Right ventricle myocardium inferior (tissue), 1 donor: ENCODE measurements at places on chromosomes 1 and 21. TPM values are rescaled to one million over a fixed set of nuclear protein-coding genes. Genes with fewer than 3 reads are reported as not detected.

DNA sequence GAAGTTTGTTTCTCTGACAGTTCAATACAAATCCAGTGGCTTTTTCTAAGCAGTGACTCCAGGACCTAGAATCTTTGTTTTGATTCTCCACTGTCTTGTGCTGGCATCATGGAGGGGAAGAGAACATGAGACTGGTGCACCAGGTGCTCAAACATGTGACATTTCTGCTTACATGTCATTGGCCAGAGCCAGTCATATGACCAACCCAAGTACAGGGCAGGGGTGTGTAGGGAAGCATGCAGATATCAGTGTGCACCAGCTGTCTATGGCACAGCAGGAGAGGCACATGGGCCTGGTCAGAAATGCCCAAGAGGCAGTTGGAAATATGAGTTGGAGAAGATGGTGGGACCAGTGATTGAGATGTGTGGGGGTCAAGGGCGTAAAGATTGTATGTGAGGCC lies 297.0 kb downstream of the HHAT start:
- DNase-seq = no peak

Gene SH2D5
- not detected for total RNA-seq

- DNase-seq = no peak
Observed at GRCh38 chr1:183363972-183364371, 54.2 kb downstream of the NMNAT2 start.

GRCh38 chr1:247332215-247332622 lies 552 bp upstream of the ZNF496 start:
- peak; percentile 80 for DNase-seq

DNA sequence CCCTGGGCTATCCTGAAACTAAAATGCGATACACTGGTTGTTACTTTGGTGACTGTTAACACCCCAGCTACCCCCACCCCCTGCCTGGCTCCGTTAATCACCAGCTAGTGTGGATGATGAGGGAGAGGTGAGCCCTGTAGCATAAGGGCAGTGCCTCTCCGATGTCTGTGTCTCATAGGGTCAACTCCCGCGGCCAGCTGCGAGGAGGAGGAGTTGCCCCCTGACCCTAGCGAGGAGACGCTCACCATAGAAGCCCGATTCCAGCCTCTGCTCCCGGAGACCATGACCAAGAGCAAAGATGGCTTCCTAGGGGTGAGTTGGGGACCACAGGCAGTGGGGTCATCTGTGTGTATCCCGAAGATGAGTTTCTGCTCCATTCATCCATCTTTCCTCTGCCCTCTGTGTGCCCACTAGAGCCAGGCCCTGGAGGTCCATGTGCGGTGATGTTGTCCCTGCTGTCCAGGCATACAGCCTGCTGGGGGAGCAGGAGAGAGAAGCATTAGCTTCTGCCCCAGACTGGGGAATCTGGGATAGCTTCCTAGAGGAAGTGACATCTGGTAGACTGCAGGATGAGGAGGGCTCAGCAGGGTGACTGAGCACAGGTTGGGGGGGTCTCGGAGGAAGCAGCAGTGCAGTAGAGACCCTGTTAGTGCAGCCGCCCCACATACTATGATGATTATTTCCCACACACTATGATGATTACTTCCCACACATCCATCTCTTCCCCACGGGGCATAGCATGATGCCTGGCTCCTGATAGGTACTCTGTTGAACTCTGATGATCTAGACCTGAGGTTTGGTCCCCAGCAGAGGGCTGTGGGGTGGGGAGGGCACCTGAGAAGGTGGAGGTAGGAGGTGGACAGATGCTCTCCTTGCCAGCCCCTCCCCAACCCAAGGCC lies 5.2 kb downstream of the SELENON start:
- DNase-seq = no peak

DNA sequence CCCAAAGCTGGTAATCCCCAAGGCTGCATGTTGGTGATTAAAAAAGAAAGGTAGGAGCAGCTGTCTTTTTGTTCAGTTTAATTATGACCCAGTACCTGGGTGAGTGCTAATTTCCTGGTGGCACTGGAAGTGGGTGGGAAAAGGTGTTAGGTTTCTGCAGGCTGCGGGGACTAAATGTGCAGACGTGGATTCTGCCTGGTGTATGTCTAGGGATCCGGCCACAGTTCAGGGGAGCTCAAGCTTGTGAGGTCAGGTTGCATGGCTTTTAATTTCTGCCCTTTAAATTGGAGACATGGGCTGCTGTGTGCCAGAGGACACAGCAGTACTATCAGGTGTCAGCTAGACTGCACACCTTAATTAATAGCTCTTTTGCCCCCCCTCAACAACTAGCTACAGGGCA lies 20.3 kb upstream of the TBX19 start:
- no peak for DNase-seq

DNA sequence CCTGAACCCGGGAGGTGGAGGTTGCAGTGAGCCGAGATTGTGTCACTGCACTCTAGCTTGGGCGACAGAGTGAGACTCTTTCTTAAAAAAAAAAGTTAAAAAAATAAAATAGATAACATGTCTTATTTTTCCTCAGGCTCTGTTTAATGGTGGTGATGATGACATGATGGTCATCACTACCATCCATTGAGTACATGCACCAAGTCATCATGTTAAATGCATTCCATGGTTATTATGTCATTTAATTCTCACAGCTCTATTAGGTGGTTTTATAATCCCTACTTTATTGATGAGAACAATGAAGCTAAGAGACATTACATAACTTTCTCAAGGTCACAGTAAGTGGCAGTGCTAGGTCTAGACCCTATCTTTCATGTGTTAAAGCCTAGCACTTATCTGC lies 34.4 kb upstream of the MAB21L3 start:
- no peak for DNase-seq

DNA sequence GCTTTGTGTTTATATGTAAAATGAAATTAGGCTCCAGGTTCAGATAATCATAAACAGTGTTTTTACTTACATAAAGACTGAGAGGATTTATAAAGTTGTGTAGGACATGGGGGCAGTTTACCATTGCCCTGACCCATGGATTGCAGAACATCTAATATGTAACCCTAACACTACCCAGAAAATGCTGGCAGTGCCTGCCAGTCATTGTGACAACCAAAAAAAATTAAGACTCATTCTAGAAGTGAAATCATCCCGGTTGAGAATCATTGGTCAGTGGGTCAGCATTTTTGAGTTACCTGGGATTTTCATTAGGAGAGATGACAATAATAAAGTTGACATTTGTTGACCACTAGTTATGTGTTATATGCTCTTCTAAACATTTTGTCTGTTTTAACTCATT lies 31.2 kb upstream of the THEM4 start:
- no peak for DNase-seq

Gene KRTAP12-2
- total RNA-seq = not detected

GRCh38 chr1:100449477-100449876 lies 88.5 kb upstream of the GPR88 start:
- no peak for DNase-seq

Gene ZNF644
- 27.7 TPM for total RNA-seq

- DNase-seq = no peak
Observed at GRCh38 chr1:232542633-232543593, 87.0 kb downstream of the SIPA1L2 start.

DNA sequence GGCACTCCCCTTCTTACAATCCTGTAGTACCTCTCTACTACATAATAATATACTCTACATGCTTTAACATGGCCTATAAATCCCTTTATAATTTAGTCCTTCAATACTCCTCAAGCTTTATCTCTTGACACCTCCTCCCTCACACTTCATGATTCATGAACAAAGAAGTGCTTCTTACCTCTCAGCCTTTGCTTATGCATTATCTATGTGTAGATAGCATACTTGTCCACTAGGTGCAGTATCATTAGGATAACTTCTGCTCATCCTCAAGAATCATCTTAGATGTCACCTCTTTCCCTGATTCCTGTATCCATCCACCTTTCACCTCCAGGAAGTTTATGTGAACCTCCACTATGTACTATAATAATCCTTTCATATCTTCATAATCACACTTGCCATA lies 74.4 kb downstream of the COL24A1 start:
- DNase-seq = no peak

DNA sequence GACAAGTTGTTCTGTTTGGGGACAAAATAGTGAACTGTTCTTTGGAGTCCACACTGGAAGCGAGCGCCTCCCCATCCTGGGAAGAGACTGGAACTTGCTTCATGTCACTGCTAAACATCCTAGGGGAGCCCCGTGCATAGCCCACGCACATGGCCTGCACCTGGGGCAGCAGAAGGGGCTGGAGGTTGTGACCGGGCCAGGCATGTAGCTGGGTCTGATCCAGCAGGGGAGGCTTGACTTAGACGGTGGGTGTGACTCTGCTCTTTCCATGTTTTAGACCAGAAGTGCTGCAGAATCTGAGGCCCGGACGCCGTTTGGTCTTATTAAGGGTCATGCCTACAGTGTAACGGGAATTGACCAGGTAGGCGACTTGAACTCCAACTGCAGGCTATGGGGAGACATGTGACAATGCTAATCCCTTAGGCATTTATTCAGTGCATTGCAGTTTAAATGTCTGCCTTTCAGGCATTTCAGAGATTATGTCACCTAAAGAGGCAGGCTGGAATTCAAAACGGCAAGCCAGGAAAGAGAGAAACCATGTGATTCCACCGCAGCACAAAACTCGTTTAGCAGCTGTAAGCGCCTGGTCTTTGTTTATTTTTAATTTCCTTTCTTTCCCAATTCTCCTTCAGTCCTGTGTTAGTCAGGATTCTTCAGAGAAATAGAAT lies 21.8 kb downstream of the CAPN9 start:
- DNase-seq = no peak

DNA sequence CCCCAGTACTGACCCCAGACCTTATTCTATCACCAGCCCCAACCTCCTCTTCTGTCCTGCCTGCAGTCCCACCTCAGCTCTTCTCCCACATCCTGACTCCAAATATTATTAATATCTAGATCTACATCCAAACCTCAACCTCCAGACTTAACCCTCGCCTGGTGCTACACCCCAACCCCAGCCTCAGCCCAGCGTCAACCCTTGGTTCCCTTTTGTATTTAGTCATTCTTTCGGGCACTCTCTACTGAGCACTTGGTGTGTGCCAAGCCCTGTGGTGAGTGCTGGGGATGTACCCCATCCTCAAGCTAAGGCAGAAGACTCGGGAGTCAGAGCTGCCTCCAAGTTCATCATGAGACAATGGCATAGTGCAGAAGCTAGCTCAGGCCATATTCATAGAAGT lies 1.1 kb downstream of the SHISAL2A start:
- no peak for DNase-seq

DNA sequence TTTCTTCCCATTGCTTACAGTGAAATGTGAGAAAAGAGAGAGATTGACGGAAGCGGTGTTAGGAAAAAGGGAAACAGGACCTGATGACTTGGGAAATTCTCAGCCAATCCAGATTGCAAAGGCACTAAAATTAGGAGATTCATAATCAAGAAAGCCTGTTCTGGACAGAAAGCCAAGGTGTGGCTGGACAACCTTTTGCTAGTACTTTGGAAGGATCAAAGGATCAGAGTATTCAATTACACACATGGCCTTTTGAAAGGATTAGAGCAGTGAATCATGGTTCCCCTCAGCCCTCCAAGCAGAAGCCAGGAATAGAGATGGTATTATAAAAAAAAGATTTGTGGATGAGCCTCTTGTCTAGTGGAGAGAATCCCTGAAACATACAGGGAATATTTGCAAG lies 669.8 kb upstream of the ADAMTS5 start:
- no peak for DNase-seq

Gene RGS16
- 0.97 TPM for total RNA-seq

Gene ANKRD65
- 3.0 TPM for total RNA-seq

Gene SPATA45
- not detected for total RNA-seq

DNA sequence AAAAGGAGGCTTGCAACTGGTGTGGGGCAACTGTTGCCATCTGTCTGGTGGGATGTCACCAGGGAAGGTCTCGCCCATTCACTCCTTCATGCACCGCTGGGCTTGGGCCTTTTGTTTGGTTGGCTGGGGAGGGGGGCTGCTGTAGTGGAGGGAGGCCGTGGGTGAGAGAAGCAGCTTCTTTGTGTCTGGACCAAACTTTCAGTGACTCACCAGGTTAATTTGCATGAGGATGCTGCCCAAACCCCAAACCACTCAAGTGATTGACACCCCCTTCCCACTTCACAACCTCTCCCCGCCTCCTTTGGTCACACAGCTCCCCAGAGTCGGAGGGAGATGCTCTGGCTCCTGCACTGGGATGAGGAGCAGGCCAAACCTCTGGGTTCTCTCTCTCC lies 19.7 kb downstream of the BTG2 start:
- DNase-seq = no peak

DNA sequence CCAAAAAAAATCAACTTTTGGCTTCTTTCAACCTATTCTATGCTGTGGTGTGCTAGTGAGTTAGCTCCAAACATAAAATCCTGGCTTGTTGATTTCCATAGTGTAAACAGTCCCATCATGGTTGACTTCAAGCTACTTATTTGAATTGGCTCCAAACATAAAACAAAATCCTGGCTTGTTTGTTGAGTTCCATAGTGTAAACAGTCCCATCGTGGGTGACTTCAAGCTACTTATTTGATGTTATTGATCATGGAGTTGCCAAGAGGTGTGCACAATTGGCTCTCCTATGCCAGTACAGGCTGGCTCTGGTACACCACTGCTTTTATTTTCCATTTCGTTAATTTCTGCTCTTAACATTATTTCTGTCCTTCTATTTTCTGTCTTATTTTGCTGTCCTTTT lies 1.8 kb upstream of the COA6 start:
- no peak for DNase-seq

DNA sequence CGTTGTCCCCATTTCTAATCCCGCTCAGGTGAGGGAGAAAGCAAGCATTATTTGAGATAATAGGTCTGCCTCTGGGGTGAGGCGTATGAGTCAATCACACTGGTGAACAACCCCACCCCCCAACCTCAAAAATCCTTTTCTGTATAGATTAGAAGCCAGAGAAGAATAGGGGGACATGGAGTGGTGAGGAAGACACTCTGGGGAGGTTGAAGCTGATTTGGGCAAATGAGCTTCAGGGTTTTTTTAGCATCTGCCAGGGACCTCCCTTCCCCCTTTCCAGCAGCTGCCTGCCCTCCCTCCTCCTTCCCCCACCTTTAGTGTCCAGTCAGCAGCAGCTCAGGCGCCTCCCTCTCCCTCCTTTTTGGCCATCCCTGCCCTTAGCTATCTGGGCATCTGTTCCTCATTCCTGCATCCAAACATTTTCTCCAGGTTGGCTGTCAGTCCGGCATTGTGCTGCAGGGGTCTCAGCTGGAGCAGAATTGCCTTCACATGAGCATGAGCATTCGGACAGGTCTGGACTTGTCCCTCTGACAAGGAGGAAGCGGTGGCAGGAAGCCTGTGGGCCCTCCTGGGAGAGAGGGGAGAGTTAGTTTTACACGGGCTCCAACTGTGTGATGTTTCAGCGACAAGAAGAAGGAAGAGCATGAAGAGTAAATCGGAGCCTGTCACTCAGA lies 30.8 kb upstream of the PTGFRN start:
- DNase-seq = peak; percentile 67

Gene HRNR
- not detected for total RNA-seq

DNA sequence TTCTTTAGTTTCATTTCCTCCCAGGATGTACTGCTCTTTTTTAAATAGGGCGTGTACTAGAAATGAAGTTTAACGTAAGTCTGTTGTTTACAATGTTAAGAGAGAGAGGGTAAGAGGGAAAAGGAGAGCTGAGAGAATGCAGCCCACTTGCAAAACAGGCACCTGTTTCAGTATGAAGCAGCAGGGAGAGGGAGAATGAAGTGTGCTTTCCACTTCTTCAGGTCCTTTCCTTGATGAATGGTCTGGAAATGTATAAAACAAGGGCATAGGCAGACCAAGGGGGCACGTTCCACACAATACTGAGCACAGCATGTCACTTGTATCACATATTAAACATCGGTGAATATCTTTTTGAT lies 2.0 kb downstream of the KCNA3 start:
- no peak for DNase-seq
